ENCODE measurements at places on chromosomes 16 and 17. TPM values are rescaled to one million over a fixed set of nuclear protein-coding genes. Genes with fewer than 3 reads are reported as not detected.

Gene SULT1A2
- polyA plus RNA-seq, result 1.3 TPM

DNA sequence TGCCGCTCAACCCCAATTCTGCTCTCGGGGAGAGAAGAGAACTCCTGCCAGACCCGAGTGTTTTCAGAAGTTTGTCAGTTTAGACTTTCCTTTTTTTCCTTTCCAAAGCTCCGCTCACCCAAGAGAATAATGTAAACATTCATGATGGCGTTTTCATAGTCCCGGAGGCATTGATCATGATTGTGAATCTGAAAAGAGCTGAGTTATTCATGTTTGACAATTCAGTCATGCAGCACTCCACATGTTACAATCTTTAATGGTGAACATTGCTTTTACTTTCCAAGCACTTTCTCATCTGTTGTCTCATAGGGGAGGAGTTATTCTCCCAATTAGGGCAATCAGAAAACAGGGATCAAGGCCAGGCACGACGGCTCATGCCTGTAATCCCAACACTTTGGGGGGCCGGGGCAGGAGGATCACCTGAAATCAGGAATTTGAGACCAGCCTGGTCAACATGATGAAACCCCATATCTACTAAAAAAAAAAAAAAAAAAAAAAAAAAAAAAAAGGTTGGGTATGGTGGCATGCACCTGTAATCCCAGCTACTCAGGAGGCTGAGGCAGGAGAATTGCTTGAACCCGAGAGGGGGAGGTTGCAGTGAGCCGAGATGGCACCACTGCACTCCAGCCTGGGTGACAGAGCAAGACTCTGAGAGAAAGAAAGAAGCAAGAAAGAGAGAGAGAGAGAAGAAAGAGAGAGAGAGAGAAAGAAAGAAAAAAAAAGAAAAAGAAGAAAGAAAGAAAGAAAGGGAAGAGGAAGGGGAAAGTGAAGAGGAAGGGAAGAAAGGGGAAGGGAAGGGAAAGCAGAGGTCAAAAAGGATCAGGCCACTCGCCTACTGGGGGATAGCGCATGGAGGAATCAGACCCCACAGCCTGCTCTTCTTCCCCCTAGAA is 70.0 kb upstream of the TNRC6C start:
- peaks cover 64% of the 10 kb centered on the region for H3K27me3 ChIP-seq
- peak overlapping the region; percentile 41 for H3K4me3 ChIP-seq
- peak overlapping the region; percentile 82 for H3K27ac ChIP-seq
- peak; percentile 60 for DNase-seq
- peaks cover 6% of the 10 kb centered on the region for H3K4me1 ChIP-seq
- H3K36me3 ChIP-seq, result no peaks in the 10 kb centered on the region

- H3K27ac ChIP-seq, result peak overlapping the region; percentile 63
- no peak overlapping the region for H3K4me3 ChIP-seq
- no peaks in the 10 kb centered on the region for H3K27me3 ChIP-seq
- H3K36me3 ChIP-seq, result peaks cover 51% of the 10 kb centered on the region
- H3K4me1 ChIP-seq, result peaks cover 6% of the 10 kb centered on the region
These were observed 7.7 kb upstream of the TBKBP1 start for GRCh38 chr17:47686276-47686635.

DNA sequence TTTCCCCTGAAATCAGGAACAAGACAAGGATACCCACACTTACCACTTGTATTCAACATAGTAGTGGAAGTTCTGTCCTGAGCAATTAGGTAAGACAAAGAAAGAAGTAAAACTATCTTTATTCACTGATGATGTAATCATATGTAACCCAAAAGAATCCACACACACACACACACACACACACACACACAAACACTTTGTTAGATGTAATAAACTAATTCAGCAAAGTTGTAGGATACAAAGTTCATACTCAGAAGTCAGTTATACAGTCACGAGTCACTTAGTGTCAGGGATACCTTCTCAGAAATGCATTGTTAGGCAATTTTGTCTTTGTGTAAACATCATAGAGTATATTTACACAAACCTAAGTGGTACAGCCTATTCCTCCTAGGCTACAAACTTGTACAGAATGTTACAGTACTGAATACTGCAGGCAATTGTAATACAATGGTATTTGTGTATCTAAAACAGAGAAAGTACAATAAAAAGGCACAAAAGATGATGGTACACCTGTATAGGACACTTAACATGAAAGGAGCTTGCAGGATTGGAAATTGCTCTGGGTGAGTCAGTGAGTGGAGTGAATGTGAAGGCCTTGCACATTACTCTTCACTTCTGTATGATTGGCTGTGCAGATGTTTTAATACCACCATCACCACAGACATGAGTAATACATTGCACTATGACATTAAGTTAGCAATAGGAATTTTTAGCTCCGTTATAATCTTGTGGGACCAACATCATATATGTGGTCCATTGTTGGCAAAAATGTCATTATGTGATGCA is 370.1 kb downstream of the ZFHX3 start:
- no peak for DNase-seq
- H3K27ac ChIP-seq, result no peak overlapping the region
- H3K4me1 ChIP-seq, result no peaks in the 10 kb centered on the region
- no peaks in the 10 kb centered on the region for H3K36me3 ChIP-seq
- no peaks in the 10 kb centered on the region for H3K27me3 ChIP-seq
- no peak overlapping the region for H3K4me3 ChIP-seq

- H3K4me3 ChIP-seq, result no peak overlapping the region
- no peak for DNase-seq
- H3K36me3 ChIP-seq, result peaks cover 37% of the 10 kb centered on the region
- H3K4me1 ChIP-seq, result peaks cover 16% of the 10 kb centered on the region
These were observed 1.8 kb downstream of the KNOP1 start for GRCh38 chr16:19716183-19716582.

Gene USH1G
- polyA plus RNA-seq, result not detected

- H3K4me3 ChIP-seq, result no peak overlapping the region
- no peaks in the 10 kb centered on the region for H3K4me1 ChIP-seq
- no peak for DNase-seq
- H3K27ac ChIP-seq, result no peak overlapping the region
- H3K27me3 ChIP-seq, result peaks cover 9% of the 10 kb centered on the region
- H3K36me3 ChIP-seq, result no peaks in the 10 kb centered on the region
These were observed 44.9 kb upstream of the XYLT1 start for GRCh38 chr16:17515421-17516210.

DNA sequence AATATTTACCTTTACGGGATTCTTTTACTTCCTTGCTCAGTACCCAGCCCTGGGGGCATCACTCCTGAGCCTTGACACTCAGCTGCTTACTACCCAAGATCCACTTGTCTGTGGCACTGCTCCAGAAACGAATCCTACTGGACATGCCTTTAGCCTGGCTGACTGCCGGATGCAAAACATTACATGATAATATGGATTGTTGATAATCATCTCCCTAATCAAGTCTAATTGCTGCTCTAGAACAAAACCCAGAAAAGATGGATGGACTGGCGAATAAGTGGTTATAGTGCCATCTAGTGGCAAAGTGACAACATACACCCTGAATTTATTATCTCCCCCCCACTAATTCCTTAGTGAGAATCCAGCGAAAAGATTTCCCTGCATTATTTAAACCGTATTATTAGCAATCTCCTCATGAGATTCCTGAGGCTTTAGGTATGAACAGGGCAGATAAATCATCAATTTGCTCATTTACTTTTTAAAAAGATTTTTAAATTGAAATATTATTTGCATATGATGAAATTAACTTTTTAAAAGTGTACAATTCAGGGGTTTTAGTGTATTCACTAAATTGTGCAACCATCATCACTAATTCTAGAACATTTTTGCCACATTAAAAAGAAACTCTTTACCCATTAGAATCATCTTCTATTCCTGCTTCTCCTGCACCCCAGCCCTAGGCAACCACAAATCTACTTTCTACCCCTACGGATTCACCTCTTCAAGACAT is 61.6 kb downstream of the RGS9 start:
- H3K27me3 ChIP-seq, result no peaks in the 10 kb centered on the region
- DNase-seq, result no peak
- H3K36me3 ChIP-seq, result no peaks in the 10 kb centered on the region
- H3K27ac ChIP-seq, result no peak overlapping the region
- H3K4me3 ChIP-seq, result no peak overlapping the region
- H3K4me1 ChIP-seq, result peaks cover 6% of the 10 kb centered on the region

Gene C16orf90
- polyA plus RNA-seq, result not detected

- no peak overlapping the region for H3K27ac ChIP-seq
- H3K27me3 ChIP-seq, result no peaks in the 10 kb centered on the region
- H3K4me3 ChIP-seq, result no peak overlapping the region
These were observed 18.9 kb downstream of the ARSG start for GRCh38 chr17:68310152-68310551.

DNA sequence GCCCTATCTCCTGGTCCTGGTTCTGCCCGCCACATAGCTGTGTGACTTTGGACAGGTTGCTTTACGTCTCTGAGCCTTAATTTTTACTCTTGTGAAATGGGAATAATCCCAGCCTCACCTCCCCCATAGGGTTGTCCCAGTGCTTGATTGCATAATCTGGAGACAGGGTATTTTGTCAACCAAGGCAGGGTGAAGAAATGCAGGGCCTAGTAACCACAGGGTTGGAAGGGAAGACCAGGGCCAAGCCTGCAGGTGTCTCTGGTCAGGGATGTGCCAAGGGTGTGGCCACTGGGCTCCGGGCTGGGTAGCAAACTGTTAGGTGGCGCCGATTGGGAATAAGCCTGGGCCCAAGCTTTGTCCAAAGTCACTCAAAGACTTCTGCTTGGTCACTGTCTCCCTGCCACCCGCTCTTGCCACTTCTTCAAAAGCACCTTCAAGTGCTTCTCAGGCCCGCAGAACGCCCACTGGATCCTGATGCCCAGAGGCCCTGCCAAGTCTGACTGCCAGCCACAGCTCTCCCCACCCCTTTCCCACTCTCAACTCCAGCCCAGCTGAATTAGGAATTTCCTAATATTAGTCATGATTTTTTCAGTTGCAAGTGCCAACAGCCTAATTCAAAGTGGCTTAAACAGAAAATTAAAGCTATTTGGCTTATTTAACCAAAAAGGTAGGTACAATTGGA is 20.6 kb upstream of the COL1A1 start:
- DNase-seq, result no peak
- no peaks in the 10 kb centered on the region for H3K36me3 ChIP-seq
- H3K4me1 ChIP-seq, result peaks cover 7% of the 10 kb centered on the region
- no peaks in the 10 kb centered on the region for H3K27me3 ChIP-seq

DNA sequence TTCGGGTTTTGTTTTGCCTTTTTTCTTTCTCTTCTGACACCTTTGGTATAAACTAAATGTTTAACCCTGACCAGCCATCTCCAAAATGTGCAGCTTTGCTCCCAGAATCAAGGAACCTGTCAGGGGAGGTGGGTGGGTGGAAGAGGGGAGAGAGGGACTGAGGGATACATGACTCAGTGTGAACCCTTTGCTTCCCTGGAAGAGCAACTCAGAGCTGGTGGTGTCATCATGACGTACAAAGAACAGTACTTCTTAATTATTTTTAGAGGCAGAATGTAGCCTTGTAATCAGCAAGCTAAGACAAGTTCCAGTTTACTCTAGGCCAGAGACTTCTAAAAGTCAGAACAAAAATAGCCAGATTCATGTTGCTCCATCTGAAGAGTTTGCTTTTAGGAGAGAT is 119.6 kb upstream of the HAS3 start:
- peaks cover 44% of the 10 kb centered on the region for H3K36me3 ChIP-seq
- DNase-seq, result no peak
- H3K4me3 ChIP-seq, result no peak overlapping the region
- no peaks in the 10 kb centered on the region for H3K4me1 ChIP-seq
- no peak overlapping the region for H3K27ac ChIP-seq
- no peaks in the 10 kb centered on the region for H3K27me3 ChIP-seq

- DNase-seq, result no peak
- H3K27me3 ChIP-seq, result peaks cover 5% of the 10 kb centered on the region
- H3K36me3 ChIP-seq, result no peaks in the 10 kb centered on the region
- no peak overlapping the region for H3K4me3 ChIP-seq
- H3K4me1 ChIP-seq, result no peaks in the 10 kb centered on the region
- no peak overlapping the region for H3K27ac ChIP-seq
These were observed 80.3 kb upstream of the PSMD7 start for GRCh38 chr16:74216319-74216718.

GRCh38 chr17:37488009-37488604 is 1.6 kb upstream of the DUSP14 start:
- no peaks in the 10 kb centered on the region for H3K36me3 ChIP-seq
- H3K4me3 ChIP-seq, result no peak overlapping the region
- no peak for DNase-seq
- peaks cover 12% of the 10 kb centered on the region for H3K4me1 ChIP-seq

DNA sequence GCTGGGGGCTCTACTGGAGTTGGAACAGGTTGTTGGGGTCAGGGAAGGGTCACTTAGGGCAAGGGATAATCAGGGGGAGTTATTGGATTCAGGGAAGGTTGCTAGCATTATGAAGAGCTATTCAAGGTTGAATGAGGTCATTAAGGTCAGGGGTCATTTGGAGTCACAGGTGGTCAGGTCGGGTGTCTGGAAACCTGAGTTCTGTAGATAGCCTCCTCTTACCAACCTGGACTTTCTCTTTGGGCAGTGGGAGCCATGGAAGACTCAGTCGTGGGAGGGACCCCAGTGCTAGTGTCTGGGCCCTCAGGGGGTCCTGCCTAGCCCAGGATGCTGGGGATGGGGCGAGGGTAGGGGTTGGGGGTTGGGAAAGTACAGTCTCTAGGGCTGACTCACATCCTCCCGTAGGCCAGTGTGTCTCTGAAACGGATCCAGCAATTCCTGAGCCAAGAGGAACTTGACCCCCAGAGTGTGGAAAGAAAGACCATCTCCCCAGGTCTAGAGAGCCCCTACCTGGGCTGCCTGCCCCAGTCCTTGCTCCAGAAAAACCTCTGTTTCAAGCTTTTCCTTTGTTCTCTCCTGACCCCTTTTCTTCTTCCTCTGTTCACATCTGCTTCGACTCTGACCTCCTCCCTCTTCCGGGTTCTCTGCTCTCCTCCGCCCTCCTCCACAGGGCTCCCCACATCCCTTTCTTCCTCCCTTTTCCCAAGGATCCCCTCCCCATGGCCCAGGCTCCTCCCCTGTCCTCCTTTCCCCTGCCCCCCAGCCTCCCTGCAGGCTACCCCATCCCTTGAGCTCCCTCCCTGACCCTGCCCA is 33.5 kb downstream of the ABCC3 start:
- peaks cover 17% of the 10 kb centered on the region for H3K4me1 ChIP-seq
- DNase-seq, result no peak
- H3K36me3 ChIP-seq, result no peaks in the 10 kb centered on the region
- no peak overlapping the region for H3K4me3 ChIP-seq
- H3K27ac ChIP-seq, result no peak overlapping the region

Gene TVP23A
- 0.29 TPM for polyA plus RNA-seq

DNA sequence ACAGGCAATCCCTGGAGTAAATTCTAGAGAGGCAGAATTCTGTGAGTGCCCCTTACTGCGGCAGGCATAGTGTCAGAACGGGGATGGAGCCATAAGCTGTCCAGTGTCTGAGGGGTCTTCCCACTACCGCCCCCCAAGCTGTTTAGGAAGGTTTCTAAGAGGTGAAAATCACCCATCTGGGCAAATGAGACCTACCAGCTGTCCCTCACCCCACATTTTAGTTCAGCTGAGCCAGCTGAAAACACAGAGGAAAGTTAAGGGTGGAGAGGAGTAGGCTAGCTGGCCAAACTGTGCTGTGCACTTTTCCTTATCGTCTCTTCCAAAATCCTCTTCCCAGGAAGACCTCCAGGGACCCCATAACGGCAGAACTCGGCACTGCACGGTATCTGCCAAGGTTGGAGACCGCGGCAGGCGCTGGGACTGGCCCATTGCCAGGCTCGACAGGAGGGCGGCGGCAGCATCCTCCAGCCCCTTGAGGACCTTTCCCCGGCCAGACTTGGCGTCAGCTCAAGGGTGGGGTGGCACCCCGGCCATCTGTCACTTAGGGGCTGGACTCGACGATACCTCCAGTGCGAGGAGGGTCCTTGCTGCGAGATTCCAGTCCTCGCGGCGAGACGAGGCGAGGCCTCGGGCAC is 955 bp downstream of the ACLY start:
- DNase-seq, result peak; percentile 90
- H3K27ac ChIP-seq, result peak overlapping the region; percentile 93
- no peaks in the 10 kb centered on the region for H3K36me3 ChIP-seq
- peaks cover 57% of the 10 kb centered on the region for H3K4me1 ChIP-seq

Gene TMC8
- 103 TPM for polyA plus RNA-seq

GRCh38 chr17:3917391-3917931 is 1.2 kb upstream of the P2RX1 start:
- peak; percentile 86 for DNase-seq
- H3K4me1 ChIP-seq, result peaks cover 57% of the 10 kb centered on the region

Data from spleen (tissue), 13 donors.